Activated T-helper 1 cell treated with anti-CD3 and anti-CD28 coated beads, Interleukin-12 subunit alpha, Interleukin-12 subunit beta, Interleukin-2, Interleukin-4 antibody, amounts not matched to agents 30 ng/mL and 10 ng/mL and 1 ng/mL, durations not matched to agents 14 hours and 24 hours and 36 hours (primary cell): ENCODE measurements at places on chromosomes 5 and 9. TPM values are rescaled to one million over a fixed set of nuclear protein-coding genes. Genes with fewer than 3 reads are reported as not detected.

DNA sequence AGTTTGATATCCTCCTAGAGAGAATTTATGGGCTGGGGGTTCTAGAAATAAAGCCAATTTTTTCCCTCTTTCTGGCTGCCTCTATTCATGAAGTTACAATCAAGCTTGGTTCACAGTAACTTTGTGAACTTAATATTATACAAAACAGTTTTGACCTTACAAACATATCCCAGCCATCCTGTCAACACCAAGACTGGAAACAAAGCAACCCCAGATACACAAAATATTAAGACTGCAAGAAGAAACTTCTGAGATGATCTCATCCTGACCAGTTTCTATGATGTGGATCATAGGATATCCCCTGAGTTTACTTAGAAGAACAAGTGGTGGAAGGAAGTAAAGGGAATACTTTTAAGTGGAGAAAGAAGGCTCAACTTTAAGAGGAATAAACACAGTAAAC lies 28.3 kb upstream of the CER1 start:
- no peaks in the 10 kb centered on the region for H3K4me1 ChIP-seq
- no peak overlapping the region for H3K27ac ChIP-seq
- H3K27me3 ChIP-seq, result peaks cover 13% of the 10 kb centered on the region
- no peaks in the 10 kb centered on the region for H3K36me3 ChIP-seq
- H3K4me3 ChIP-seq, result no peak overlapping the region
- no peak for DNase-seq

GRCh38 chr5:95007921-95008597 lies 276.8 kb downstream of the MCTP1 start:
- no peaks in the 10 kb centered on the region for H3K36me3 ChIP-seq
- H3K4me3 ChIP-seq, result no peak overlapping the region
- no peak for DNase-seq

GRCh38 chr5:181229996-181230395 lies 6.9 kb downstream of the TRIM41 start:
- H3K4me1 ChIP-seq, result peaks cover 21% of the 10 kb centered on the region
- no peak overlapping the region for H3K4me3 ChIP-seq
- no peaks in the 10 kb centered on the region for H3K27me3 ChIP-seq
- H3K36me3 ChIP-seq, result peaks cover 21% of the 10 kb centered on the region

DNA sequence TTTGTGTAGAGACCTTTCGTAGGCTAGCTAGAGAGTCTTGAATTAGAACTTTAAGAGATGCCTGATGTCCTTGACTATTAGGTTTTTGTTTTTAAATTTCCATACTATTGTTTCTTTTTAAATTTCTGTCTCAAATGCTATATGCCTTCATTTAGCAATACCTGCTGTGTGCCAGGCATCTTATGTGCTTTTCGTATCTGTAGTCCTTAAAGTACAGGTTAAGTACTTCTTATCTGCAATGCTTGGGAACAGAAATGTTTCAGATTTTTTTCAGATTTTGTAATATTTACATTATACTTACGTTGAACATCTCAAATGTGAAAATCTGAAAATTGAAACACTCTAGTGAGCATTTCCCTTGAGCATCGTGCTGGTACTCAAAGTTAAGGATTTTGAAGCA lies 49.0 kb downstream of the IPO11 start:
- no peaks in the 10 kb centered on the region for H3K27me3 ChIP-seq
- no peak overlapping the region for H3K4me3 ChIP-seq
- H3K27ac ChIP-seq, result no peak overlapping the region
- no peaks in the 10 kb centered on the region for H3K4me1 ChIP-seq
- no peak for DNase-seq

Gene FANCC
- 18.7 and 23.7 TPM in 2 replicates for total RNA-seq

Gene RNF224
- 0.29 TPM in 1 of 2 replicates, not detected in the other for total RNA-seq

Gene KLHL3
- total RNA-seq, result 1.2 and 2.2 TPM in 2 replicates
